CD8-positive, alpha-beta T cell (primary cell): ENCODE measurements at places on chromosomes 16 and 17. TPM values are rescaled to one million over a fixed set of nuclear protein-coding genes. Genes with fewer than 3 reads are reported as not detected.
A peak's percentile ranks its signal among the peaks of the same experiment; 100 is the strongest.

- no peak for DNase-seq
Measured at GRCh38 chr16:881219-882097, 80.9 kb upstream of the GNG13 start.

Gene TNFRSF17
- not detected for total RNA-seq

Gene OR1F1
- not detected for total RNA-seq

DNA sequence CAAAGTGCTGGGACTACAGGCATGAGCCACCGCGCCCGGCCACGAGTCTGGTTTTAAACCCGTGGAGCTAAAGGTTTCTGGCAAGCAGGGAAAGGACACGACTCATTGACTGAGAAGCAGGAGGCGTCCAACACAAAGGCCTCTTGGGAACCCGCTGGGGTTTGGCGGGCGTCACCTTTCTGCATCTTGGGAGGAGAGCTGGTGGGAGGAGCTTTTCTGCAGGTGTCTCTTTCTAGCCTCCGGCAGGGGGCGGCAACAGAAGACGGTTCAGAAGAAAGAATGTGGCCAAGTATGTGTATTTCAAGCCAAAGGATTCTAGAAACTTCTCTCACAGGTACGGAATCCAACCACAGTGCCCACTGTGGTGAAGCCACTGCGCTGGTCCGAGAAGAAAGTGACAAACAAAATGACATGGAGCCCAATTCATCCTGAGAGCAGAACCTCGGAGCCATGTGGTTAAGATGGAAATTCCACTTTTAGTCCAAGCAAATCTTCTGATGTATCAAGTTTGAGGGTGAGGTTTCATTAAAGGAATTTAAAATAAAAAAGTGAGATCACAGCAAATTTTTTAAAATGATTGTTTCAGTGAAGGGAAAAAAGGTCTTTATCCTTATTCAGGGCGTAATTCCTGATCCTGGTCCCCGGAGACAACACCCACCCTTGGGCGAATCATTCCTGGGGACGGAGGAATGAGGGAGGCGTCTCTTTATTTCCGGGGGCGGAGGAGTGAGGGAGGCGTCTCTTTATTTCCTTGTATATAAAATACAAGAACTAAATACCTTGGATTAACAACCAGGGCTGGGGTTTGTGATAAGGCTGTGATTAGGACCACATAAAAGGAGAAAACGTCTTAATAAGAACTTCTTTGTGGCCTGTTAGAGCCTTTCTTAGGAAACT is 97.6 kb downstream of the MRM3 start:
- DNase-seq, result peak; percentile 51

Gene ZPBP2
- total RNA-seq, result not detected

GRCh38 chr17:35245196-35245486 is 2.3 kb downstream of the SLFN5 start:
- DNase-seq, result peak; percentile 34

- no peak for DNase-seq
Measured at GRCh38 chr16:89859615-89860007, 13.8 kb upstream of the TCF25 start.

- no peak for DNase-seq
Measured at GRCh38 chr17:42674755-42675347, 1.9 kb downstream of the PLEKHH3 start.

DNA sequence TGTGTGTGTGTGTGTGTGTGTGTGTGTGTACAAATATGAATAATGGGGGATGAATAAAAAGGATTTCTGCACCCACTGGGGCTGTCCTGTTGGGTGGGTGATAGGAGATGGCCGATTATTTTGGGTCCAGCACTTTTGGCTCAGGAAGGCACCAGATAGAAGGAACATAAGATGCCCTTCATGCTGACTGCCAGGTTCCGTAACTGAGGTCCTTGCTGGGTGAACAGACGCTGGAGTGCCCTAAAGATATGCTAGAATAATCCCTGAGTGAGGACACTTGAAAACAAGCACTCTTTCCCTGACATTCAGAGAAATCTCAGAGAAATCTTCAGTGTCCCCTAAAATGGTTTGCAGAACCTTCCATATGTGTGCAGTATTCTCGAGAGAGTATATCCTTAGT is 17.7 kb downstream of the IRX6 start:
- no peak for DNase-seq

GRCh38 chr17:51873302-51873701 is 285.2 kb downstream of the CA10 start:
- DNase-seq, result no peak

DNA sequence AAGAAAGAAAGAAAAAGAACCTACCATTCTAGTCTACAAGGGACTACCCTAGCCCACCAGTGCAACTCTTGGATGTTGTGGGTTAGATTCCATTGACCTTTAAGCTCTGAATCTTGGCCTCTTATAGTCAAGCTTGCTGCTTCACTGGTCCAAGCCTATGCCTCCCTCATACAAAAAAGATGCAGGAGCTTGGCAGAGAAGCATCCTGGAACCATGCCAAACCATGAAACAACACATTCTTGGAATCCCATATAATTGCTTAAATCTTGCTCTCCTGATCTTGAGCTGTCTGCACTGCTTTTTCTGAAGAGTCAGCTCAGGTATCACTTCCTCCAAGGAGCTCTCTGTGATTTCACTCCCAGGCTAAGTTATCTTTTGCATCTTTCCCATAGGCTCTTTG is 117.9 kb upstream of the GPR139 start:
- no peak for DNase-seq

Gene SLFN14
- total RNA-seq, result not detected

Gene RABEP1
- 27.6 TPM for total RNA-seq

DNA sequence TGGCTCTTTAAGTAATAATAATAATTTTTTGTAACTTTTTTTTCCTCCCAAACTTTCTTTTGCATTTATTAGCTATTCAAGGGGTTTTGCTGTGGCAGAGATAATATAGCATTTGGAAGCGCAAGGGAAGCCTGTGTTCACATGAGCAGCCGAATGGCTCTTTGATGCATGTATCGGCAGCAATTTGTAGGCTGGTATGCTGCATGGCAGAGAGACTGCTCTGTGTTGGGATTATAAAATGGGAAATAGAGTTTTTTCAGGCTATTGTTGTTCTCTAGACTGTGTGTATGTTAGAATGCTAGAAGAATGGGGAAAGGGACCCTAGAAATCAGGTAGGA is 94.6 kb upstream of the SALL1 start:
- no peak for DNase-seq

Gene CMC2
- 84.0 TPM for total RNA-seq

DNA sequence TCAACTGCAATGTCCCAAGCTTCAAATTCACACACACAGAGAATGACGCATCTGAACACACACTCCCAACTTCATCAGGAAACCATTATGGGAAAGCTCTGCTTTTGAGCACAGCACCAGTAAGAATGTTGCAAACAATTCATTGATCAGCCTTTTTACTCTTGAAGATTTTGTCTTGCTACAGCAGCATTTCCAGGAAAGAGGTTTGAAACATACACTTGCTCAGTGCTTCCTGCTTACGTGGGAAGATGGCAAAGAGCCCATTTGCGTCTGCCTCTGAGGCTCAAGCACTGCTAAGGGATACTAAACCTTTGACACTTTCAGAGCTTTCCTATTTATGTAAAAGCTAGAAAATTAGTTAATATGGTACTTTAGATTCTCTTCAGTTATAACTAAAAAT is 77.2 kb upstream of the MON1B start:
- DNase-seq, result no peak

Gene HIRIP3
- 10.3 TPM for total RNA-seq

GRCh38 chr16:70700101-70701020 is 14.5 kb upstream of the MTSS2 start:
- DNase-seq, result no peak

Gene WFIKKN1
- total RNA-seq, result 0.16 TPM

Gene SLC38A8
- not detected for total RNA-seq

Gene SLC13A2
- not detected for total RNA-seq

Gene KRTAP3-2
- total RNA-seq, result not detected

Gene NT5C3B
- 26.5 TPM for total RNA-seq

GRCh38 chr17:58706351-58707140 is 14.1 kb downstream of the RAD51C start:
- no peak for DNase-seq
